ENCODE measurements at places on chromosomes 12 and 14. TPM values are rescaled to one million over a fixed set of nuclear protein-coding genes. Genes with fewer than 3 reads are reported as not detected.

The PLEKHD1 gene
- not detected for total RNA-seq

The SOAT2 gene
- total RNA-seq, result 0.18 TPM

The BTG1 gene
- total RNA-seq, result 8.1 TPM

The OTUB2 gene
- 2.2 TPM for total RNA-seq

The SYCP3 gene
- total RNA-seq, result not detected

Data from IMR-90 (cell line).